Epithelial cell of esophagus (primary cell): ENCODE measurements at places on chromosomes 5 and 9.

GRCh38 chr9:10007356-10007755, 605.4 kb downstream of the PTPRD start:
- DNase-seq = no peak

DNA sequence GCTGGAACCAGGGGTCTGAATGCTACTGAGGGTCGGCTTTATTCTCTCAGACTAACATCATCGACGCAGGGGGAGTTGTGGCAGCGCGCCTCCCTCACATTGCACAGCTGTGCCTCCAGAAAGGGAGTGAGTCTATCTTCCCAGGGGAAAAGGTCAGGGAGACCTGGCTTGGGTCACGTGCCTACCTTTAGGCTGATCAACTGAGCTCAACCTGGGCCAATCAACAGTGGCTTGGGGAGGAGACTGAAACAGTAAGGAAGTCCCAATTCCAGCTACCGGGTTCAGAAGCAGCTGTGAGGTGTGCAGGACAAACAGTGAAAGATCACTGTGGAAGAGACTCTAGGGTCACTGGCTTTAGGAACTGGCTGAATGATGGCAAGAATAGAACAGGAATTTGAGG, 14.3 kb downstream of the SNX30 start:
- no peak for DNase-seq

DNA sequence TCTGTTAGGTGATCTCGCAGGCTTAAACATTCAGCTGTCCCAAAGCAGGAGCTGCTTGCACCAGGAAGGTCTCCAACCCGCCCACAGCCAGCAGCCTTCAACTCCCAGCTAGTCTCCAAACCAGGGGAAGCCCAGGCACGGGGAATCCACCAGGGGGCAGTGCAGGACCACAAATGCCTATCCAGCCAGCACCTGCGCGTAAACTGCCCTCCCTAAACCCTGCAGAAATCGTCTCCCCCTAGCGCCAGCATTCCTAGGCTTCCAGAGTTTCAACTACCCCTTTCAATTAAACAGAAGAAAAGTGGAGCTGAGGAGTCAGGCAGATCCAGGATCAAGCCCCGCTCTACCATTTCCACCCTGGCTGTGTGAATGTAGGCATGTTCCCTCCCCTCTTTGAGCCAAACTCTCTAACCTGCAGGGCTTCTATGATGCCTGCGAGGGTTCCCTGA, 72.0 kb downstream of the HRH2 start:
- DNase-seq = peak; percentile 89

- peak; percentile 16 for DNase-seq
These were observed 23.8 kb downstream of the OGN start for GRCh38 chr9:92380603-92381002.

DNA sequence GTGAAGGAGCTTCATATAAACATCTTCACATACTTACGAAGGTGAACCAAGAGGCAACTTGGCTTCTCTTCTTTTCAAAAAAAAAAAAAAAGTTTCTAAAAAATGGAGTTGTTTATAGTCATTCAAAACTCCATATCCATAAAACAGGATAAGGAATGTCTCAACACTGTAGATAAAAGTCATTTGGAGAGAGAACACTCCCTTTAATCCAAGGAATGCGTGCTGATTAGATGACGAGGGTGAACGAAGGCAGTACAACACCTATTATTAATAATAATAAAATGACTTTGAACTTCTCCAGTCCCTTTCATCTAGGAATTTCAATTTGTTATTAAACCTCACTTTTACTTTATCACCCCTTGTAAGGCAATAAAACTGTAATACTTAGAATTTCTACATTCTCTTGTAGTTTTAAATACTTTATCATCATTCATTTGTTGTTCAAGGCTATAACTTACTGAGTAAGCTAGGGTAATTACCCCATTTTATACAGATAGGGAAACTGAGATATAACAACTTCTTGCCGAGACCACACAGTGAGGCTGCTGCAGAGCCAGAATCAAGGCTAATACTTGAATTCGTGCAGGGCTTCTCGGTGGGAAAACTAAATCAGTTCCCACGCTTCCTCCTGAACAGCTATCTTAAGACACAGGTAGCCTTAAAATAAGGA, 377.1 kb downstream of the EFNA5 start:
- DNase-seq = no peak

DNA sequence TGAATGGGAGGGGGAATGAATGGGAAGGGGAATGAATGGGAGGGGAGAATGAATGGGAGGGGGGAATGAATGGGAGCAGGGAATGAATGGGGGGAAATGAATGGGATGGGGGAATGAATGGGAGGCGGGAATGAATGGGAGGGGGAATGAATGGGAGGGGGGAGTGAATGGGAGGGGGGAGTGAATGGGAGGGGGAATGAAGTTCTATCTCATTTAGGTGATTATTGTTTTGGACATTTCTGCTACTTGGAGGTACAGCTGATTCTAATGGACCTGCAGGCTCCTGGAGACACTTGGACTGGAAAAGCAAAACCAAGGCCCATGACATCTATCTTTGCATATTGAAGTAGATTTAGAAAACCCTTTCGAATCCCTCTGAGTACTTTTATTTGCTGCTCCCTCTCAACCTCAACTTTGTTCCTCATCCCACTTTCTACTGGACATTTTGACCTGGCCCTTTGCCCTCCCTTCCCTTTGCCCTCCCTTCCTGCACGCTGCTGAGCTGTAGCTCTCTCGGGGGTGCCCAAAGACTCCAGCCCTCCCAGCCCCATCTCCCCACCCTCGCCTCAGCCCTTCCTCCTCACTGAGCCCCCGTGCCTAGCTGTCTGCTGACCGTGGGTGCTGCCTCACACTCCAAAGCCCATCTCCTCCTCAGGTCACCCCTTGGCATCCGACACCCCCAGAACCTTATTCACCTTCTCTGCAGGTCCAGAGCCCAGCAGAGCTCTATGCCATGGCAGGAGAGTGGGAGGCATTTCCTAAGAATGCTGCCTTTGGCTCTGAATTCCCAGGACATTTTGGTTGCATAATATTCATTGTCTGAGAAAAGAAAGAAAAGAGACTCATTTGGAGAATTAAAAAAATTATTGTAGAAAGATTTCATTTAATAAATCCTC, 19.9 kb upstream of the LPCAT1 start:
- no peak for DNase-seq

DNA sequence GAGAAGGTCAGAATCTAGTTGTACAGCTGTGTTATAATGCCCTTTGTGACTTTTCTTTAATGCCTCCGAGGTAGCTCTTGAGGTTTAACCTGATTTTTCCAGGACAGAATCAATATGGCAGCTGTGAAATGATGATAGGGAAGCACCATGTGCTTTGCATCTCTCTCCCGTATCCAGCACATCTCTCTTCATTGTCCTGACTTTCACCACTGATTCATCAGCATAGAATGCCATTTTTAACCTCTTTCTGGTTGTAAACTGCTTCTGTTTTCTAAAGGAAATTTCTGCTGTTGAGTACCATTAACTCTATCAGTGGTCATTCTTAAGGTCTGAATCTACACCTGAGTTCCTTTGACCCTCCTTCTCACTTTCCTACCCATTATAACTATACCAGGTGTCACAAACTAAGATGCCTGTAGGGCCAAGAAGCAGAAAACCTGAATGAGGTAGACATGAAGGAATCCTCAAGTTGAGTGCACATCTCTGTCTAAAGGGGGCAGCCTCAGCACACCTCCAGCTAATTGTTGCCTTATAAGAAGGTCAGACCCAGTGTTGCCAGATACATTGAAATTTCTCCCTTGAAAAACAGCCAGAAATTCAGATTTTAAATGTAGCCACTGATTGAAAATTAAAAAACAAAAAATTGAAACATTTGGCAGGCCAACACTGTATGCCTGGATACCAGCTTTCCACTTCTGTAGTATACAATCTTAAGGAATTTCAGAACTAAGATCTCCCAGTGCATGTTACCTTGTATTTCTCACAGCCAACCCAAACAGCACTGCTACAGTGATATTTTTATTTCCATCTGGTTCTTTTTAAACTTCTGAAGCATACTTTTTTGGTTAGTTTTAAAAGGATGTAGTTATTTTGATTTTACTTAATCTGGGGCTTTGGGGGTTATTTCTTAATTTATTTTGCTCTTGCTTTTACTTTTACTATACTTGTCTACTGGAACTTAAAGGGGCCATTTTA, 35.8 kb upstream of the TLX3 start:
- DNase-seq = peak; percentile 55

DNA sequence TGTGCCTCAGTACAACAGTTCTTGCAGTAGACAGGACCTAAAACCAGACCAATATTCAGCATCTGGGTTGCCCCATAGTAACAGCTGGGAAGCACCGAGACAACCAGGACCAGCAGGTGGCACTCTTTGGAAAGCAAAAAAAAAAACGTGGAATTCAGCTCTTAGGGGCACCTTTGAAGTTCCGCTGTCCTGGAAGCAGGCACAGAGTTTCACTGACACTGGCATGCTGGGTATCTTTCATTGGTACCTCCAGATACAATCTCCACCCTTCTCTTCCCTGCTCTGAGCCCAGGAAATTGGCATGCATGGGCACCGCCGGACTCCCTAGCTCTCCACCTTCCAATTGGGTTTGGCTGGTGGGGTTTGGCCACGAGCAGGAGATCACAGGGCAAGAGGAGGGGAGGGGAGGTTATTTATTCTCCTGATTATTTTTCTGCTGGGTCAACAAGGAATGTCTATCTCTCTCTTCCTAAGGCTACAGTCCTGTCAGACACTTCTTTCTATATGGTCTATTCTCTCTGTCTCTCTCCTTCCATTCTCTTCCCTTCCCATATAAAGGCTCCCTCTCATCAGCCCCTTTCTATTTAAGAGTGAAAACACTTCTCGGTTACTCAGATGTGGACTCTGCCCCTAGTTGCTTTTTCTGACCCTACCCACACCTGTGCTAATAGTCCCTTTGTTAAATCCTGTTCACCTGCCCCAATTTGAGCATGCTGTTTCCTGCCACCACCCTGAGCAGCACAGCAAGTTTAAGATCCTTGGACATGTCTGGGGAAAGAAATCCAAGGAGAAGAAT, 1.9 kb upstream of the IDNK start:
- DNase-seq = peak; percentile 60

GRCh38 chr5:168960497-168960896, 340.4 kb downstream of the SLIT3 start:
- DNase-seq = no peak

DNA sequence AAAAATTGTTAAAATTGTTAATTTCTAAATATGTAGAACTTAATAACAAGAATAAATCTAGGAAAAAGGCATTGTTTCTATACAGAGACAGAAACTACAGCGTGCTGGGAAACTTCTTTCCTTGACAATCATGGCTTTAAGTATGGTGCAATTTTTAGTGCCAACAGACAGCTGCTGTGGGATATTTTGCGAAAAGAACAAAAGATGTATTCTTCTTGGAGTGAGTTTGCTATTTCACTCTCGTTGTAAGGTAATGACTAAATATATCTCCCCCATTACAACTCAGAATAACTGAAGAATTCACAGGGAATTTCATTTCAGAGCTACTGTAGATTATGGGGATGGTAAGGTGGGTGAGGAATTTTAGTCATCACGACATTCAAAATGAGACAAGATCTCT, 2055.0 kb upstream of the ACO1 start:
- DNase-seq = no peak

DNA sequence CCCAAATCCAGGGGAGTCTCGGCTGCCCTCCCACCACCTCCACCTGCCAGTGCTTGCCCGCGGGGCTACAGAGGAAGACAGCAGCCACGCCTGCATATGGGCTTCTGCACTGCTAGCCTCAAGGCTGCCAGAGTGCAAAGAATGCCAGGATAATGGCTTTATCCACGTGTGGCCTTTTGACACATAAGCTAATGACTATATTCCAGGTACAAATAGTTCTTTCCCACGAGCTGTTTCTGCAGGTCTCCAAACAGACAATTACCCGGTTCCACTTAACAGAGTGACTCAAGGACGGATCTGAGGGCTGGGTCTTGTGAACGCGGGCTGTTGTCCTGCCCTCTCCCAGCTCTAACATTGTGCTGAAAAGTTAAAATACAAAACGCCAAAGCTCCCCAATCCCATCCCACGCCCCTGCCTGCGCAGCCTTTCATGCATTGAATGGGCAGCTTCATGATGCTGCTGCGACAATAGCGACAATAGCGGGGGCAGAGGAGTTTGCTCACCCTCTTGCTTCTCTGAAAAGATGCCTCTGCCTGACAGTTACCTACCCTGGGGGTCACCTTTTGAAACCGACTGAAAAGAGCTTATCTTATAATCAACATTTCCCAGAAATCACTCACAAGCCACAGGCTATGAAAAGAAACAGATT, 39.1 kb upstream of the MSH3 start:
- DNase-seq = no peak

- DNase-seq = no peak
These were observed 244.8 kb downstream of the CSNK1G3 start for GRCh38 chr5:123756816-123757215.

GRCh38 chr9:137369061-137369787, 53.7 kb downstream of the EXD3 start:
- DNase-seq = no peak

DNA sequence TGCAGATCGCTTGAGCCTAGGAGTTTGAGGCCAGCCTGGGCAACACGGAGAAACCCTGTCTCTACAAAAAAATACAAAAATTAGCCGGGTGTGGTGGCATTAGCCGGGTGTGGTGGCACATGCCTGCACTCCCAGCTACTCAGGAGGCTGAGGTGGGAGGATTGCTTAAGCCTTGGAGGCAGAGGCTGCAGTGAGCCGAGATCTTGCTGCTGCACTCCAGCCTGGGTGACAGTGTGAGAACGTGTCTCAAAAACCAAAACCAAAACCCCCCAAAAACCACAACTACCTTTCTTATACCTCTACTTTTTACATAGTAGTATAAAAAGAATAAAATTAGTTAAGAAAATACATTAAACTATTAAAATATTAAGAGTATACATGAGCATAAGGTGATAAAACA, 121.2 kb downstream of the RAPGEF6 start:
- DNase-seq = no peak

DNA sequence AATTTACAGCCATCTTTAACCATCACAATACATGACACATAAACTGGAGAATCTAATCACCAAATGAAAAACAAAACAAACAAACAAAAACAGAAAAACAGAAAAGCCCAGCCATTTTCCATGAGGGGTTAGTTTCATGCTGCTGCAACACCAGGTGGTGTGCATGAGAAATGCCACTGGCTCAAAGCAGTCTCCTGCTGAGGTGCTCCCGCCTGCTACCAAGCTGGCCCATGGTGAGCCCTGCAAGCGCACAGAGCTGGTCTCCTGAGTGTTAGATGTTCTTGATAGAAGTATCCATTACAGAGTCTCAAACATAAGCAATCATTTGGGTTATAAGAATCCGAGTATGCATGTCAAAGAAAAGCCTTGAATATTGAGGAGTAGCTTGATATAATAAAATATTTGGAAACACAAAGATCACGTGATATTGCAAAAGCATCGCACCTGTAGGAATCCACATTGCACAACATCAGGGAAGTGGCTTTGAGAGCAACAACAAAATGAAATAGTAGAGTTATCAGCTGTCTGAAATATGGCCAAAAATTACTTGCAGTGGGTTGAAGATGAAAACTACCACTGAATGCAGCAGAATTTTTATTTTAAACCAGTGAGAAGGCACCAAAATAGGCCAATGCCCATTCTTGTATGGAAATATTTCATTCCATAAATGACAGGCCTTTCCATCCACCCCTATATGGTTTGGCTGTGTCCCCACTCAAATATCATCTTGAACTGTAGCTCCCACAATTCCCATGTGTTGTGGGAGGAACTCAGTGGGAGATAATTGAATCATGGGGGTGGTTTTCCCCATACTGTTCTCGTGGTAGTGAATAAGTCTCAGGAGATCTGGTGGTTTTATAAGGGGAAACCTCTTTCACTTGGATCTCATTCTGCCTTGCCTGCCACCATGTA, 194.8 kb downstream of the SYK start:
- DNase-seq = peak; percentile 67

GRCh38 chr5:76920491-76920890, 32.4 kb upstream of the CRHBP start:
- no peak for DNase-seq
